Hematopoietic multipotent progenitor cell treated with erythropoietin and hydrocortisone succinate and interleukin-3 and kit ligand, for 15 days (in vitro differentiated cells): ENCODE measurements at places on chromosomes 4 and X.

GRCh38 chrX:147602176-147602696, 309.5 kb upstream of the FMR1 start:
- DNase-seq: no peak

DNA sequence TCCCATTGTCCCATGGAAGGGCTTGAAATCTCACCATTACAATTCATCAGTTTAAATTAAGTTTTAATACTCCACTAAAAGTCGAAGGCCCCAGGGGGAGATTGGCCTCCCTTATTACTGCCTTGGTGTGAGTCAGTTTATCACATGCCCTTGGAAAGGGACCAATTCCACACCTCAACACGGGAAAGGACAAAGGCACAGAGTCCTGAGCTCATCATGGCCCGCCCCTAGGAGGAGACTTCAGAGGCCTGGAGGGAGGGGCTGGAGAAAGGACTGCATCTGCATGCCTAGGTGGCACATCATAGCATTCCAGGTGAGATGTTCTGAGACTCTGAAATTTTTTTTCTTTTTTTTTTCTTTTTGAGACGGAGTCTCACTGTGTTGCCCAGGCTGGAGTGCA, 2.8 kb upstream of the SEL1L3 start:
- DNase-seq: no peak

DNA sequence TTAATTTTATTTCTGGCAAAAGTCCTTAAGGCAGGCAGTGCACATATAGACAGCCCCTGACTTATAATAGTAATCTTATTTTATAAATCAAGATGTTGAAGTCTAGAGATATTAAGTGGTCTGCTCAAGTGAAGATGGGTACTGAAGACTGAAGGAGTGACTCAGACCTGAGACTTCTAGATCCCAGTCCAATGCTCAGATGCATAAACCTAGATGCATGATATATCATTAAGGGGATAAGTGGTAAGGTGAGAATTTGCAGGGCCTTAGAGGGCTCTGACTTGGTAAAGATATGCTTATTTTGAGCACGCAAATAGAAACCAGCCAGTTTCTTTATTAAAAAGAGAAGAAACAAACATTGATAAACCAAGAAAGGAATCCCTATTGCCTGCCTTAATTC, 42.9 kb downstream of the SLC9A7 start:
- no peak for DNase-seq

DNA sequence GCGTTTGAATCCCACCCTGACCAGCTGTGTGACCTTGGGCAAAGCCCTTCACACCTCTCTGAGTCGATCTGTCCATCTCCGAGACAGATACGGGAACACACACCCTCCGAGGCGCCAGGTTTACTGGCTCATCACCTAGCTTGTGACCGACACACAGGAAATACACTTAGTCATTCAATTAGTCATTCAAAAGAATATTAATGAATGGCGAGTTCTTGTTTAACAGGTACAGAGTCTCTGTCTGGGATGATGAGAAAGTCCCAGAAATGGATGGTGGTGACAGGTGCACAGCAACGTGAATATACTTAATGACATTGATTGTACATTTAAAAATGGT, 80.6 kb downstream of the PPP2R2C start:
- DNase-seq: no peak

DNA sequence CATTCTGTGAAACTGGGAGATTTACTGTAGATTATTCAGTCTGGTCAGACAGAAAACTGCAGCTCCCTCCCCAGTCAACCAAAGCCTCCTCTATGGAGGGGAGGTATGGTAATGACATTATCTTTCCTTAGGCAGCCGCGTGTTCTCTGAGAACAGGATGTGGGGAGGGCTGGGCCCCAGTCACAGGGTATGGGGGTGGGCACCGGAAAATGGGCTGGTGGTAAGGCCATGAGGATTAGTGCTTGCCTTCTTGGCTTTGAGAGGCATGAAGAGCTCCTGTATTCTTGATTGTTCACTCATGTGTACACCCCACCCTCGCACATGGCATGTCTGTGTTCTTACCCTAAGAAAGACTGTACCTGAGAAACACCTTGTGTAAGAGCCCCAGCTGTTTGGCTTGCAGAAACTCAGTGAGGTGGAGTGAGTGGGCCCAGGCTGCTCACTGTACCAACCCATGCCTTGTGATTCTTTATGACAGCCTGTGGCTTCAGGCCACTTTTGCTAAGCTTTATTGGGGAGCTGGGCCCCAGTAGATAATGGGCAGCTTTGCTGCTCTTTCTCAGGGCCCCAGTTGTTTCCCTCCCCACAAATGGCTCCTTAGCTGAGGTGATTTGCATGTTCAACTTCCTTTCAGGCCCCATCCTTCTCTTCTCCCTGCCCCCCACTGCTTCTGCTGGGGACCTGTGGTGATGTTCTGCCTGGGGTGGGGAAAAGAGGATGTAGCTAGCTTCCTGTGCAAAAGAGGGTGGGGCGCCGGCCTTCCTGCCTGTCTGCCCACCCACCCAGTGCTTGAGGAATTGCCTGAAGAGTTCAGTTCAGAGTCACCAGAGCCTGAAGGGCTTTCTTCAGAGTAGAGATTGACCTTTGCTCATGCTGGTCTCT, 30.7 kb downstream of the MSN start:
- DNase-seq: no peak

DNA sequence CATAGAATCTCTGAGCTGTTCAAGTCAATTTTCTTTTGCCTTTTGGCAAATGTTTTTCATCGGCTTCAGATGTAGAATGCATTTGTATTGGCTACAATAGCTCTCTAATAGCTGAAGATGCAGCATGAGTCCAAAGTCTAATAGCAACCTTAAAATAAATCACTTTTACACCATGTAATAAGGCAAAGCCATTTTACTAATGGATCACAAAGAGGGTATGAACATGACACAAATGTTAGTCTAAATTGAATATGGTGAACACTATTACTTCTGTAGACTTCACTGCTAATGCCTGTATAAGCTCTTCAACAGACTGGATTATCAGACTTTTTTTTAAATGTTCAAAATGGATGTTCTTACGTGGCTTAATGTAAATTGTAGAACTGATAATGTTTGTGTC, 645.3 kb downstream of the TLL1 start:
- DNase-seq: no peak

DNA sequence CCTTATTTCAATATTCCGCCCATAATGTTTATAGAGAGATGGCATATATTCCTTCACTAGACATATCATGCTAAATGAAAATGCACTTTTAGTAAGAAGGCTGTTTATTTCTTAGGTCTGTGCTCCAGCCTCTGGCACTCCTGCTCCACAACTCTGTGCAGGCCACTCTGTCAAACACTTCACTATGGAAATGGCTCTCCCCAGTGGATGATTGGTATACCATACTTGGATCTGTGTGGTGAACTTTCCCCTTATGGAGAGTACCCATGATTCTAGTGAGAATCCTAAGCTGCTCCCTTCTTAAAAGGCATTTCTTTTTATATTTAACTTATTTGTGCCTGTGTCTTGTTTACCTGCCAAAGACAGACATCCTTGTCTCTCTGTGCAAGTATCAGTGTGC, 480.1 kb upstream of the GALNT7 start:
- DNase-seq: no peak

GRCh38 chr4:175339100-175339707, 421.0 kb downstream of the ADAM29 start:
- no peak for DNase-seq

GRCh38 chrX:120299928-120300327, 11.3 kb downstream of the TMEM255A start:
- no peak for DNase-seq

- DNase-seq: no peak
Measured at GRCh38 chrX:153474718-153475117, 4.3 kb upstream of the HAUS7 start.
